Stimulated activated CD4-positive, alpha-beta T cell treated with anti-CD3 and anti-CD28 coated beads, Interleukin-1b, Interleukin-23, amount 100 ng/mL, for 4 hours (primary cell): ENCODE measurements at places on chromosomes 7 and 10.

- DNase-seq: no peak
These were observed 12.3 kb downstream of the STAMBPL1 start for GRCh38 chr10:88892222-88892967.

- no peak for DNase-seq
These were observed 27.3 kb upstream of the FAM20C start for GRCh38 chr7:164882-165660.

DNA sequence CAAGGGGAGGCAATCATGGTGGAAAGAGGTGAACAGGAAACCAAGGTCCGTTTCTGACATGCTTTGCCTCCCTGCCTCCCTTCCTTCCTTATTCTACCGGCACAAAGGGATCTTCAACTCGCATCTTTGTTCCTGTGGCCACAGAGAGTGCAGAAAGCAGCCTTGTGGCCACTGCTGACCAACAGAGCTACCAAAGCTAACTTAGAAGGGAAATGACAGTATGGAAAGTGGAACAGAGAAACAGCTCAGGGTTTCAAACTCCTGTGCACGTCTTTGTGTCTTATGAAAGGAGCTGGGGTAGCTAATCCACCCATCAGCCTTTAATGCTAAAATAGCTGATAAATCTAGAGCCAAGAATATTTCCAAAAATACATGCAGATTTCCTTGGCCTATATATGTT lies 588.0 kb downstream of the SORCS1 start:
- no peak for DNase-seq

DNA sequence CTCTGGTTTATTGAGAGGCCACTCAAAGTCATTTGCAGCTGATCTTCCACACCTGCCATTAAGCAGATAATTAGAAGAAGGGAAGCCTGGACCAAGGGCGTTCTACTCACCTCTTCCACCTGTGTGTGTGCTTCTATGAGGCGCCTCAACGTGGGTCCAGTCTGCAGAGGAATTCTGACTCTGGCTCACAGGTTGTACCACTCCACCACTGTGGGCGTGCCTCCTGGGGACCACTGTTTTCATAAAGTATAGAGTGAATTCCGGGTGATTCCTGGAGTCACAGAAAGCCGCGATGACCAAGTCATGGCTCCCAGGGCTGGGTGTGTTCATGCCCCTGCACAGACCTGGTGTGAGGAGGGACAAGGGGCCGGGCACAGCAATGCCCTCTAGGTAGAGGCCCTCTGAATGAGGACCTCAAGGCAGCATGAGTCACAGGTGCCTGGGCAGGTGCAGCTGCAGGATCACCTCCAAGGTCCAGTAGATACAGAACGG lies 408.3 kb upstream of the MGMT start:
- no peak for DNase-seq

- no peak for DNase-seq
These were observed 298.6 kb downstream of the TFEC start for GRCh38 chr7:115731796-115732471.

DNA sequence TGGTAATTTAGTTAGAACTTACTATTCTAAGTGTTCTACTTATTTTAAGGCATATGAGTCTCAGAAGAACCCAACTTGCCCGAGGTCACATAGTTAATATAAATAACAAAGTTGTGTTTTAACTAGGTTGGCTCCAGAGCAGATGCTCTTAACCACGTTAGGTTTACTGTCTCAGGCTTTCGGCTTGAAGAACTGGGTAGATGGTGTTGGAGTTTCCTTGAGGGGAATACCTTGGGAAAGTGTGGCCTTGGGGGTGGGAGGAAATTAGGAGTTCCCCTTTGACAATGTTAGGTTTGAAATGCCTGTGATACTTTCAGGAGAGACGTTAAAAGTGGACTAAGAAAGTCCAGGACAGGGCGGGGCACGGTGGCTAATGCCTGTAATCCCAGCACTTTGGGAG lies 9.6 kb downstream of the ZNF398 start:
- DNase-seq: no peak

GRCh38 chr7:1268866-1269265 lies 36.2 kb downstream of the UNCX start:
- no peak for DNase-seq

- peak; percentile 15 for DNase-seq
These were observed 32.4 kb upstream of the MTPN start for GRCh38 chr7:136009488-136010079.

DNA sequence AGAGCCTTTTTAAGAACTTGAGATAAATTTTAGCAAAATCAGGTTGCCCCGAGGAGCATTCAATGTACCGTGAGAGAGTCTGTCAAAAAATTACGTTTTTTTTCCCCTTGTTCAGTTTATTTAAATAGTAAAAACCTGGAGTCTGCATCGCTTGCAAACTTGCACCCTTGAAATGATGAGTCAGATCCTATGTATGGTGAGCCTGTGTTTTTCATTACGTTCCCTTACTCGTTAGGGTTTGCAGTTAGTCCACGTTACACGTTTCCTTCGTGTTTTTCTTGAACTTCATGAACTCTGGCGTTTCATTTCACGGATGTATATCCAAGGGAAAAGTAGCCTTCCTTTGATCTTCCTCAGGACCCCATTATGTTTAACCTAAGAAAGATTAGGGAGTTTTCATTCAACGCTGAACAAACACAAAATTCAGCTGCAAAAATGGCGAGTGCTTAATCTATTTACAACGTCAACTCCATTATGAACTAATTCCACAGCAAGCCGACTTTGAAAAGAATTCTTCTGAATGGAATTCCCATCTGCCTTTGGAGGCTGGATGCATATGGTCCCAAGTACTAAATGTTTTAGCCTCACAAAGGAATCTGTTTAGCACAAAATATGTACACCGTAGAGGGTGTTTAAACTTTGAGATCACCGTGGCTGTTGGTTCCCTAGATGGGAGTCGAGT lies 182.4 kb downstream of the MYOF start:
- no peak for DNase-seq

DNA sequence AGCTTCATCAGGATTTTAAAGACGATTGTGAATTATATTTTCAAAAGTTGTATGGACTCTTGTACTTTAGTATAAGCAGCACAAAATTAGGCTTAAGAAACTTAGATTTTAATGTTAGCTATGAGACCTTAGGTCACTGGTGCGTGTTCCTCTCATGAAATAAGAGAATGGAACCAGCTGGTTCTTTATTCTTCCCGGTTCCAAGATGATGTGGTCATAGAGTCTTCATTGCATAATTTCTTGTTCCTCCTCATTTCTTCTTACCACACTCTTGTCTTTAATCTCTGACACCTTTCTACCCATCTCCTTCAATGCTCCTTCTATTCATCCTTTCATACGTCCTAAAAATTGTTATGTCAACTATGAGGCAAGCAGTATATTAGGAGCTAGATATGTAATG lies 437.2 kb downstream of the AUTS2 start:
- DNase-seq: no peak

- DNase-seq: no peak
These were observed 116.2 kb upstream of the LAMB4 start for GRCh38 chr7:108246227-108246837.

- no peak for DNase-seq
These were observed 249.7 kb downstream of the MTERF1 start for GRCh38 chr7:91630581-91631380.

DNA sequence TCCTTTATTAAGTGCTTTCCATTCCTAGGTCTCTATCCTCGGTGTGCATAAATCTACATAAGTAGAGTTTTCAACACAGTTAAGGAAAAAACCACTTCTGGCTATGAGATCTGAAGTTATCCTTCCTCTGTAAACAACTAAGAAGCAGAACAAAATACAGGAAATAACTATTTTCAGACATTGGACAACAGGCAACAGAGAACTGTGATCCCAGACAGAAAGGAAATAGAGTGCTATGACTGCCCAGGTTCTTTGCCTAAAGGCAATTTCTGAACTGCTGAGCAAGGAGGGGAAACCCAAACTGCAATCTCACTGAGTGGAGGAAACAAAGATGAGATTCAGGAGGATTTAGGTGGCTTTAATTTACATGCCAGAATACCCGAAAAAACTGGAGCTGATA lies 285.4 kb downstream of the SNX13 start:
- no peak for DNase-seq

GRCh38 chr7:76310102-76310957 lies 7.9 kb downstream of the HSPB1 start:
- DNase-seq: no peak

GRCh38 chr10:77925410-77925794 lies 1.2 kb downstream of the DLG5 start:
- DNase-seq: no peak

DNA sequence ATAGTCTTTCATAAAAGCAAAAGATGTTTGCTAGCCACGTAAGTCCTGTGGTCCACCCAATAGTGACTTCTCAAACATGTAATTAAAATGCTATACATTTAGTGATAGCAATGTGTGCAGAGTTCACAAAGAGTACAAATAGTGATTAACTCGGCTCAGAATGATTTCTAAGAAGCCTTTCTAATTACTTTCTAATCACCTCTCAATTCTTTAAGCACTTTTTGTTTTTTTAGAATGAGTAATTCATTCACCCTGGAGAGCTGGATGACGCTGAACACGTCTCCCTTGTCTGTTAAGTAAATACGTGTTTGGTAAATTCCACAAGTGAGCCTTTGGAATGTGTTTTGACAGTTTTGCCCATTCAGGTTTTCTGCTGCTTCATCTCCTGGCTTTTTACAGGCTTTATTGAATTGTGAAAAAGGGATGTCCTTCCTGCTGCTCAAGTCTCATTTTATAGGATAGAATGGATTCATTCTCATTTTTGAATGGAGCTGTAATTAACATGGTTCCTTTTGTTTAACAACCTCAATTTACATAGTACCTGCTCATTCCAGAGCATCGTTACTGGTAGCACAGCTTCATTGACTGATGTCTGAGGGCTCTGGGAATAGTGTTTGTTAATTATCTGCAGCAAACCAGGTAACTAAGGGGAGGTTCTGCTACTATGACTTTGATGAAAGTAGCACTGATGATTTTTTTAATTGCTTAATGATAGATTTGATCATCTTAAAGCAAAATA lies 212.1 kb downstream of the VTI1A start:
- DNase-seq: no peak

DNA sequence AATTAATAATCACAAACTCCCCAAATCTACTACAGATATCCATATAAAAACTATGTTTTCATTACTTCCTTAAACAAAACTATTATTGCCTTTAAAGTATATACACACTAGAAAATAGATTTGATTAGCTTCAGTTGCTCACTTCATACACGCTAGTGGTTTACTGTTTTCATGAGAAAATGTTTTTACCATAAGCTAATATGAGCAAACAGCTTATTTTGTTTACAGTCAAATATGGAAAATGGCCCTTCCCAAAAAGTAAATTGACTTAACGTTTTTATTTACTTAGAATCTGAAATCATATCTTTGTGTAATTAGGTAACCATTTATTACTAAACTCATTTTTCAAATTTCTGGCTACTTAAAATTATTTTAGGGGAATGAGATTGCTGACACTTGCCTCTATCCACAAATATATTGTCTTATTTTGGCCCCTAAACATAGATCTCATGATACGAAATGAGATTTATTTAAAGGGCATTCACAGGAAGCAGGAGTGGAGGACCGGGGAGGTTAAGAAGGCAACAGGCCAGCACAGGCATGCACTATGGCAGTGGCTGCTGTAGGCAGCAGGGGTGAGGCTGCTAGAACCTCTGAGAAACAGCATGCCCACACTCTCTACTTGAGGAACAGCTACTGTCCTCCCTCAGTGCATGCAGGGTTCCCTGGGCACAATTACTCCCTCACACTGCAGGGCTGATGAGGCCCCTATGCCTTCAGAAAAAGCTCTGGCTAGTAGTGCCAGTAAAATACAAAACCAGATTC lies 29.6 kb upstream of the SOSTDC1 start:
- no peak for DNase-seq

GRCh38 chr10:124717911-124718741 lies 26.1 kb downstream of the FAM53B start:
- DNase-seq: peak; percentile 51

GRCh38 chr7:92854501-92855238 lies 18.3 kb upstream of the CDK6 start:
- DNase-seq: no peak

GRCh38 chr7:28815369-28815927 lies 142.7 kb downstream of the TRIL start:
- DNase-seq: no peak

DNA sequence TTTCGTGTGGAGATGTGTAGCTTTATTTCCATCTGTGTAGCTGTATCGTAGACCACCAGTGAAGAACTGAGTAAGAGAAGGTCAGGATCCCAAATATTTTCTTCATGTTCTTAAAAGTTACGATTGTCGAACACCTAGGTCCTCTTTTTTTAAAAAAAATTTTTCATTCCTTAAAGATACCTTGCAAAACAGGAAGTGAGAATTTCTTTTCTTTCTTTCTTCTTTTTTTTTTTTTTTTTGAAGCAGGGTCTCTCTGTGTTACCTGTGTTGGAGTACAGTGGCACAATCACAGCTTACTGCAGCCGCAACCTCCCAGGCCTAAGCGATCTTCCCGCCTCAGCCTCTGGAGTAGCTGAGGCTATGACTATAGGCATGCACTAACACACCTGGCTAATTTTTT lies 60.8 kb downstream of the PHTF2 start:
- DNase-seq: no peak

DNA sequence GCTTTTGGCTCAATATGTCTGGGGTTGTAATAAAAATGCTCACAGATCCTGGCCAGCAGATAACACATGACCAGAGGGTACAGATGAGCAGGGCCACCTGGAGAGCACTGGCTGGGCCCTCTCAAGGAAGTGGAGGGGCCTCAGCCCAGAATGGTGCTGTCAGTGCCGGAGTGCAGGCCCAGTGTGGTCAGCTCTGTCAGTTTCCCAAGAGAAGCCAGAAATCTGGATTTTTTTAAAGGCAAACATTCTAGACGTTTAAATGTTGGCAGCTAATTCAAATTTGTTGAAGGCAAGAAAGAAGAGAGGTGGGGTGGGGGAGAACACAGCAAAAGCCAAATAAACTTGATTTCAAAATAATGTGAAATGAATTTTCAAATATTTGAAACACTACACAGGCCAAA lies 2.0 kb downstream of the C10orf105 start:
- DNase-seq: no peak

DNA sequence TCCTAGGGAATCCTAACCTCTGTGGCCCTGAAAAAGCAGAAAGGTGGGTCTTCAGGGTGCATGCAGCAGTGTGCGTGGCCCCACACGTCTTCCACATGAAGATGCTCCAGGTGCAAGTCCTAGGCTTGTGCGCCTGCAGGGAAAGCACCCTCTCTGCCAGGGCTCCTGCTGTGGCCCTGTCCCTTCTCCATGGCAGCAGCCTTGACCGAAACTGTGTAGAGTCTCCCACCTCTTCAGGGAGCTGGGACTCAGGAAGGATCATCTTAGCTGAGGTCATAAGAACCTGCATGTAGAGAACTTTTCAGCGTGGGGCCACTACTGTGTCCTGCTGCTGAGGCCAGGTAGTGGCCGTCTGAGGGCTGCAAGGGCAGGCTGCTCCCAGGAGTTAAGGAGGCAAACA lies 6.3 kb upstream of the CSGALNACT2 start:
- no peak for DNase-seq

- no peak for DNase-seq
These were observed 247.8 kb upstream of the IGFBP3 start for GRCh38 chr7:46168671-46169383.

- DNase-seq: no peak
These were observed 21.8 kb upstream of the HIPK2 start for GRCh38 chr7:139799586-139799985.
